ENCODE measurements at places on chromosomes 7 and 10.

- no peak for DNase-seq
Measured at GRCh38 chr7:155161690-155162089, 91.6 kb downstream of the HTR5A start.

DNA sequence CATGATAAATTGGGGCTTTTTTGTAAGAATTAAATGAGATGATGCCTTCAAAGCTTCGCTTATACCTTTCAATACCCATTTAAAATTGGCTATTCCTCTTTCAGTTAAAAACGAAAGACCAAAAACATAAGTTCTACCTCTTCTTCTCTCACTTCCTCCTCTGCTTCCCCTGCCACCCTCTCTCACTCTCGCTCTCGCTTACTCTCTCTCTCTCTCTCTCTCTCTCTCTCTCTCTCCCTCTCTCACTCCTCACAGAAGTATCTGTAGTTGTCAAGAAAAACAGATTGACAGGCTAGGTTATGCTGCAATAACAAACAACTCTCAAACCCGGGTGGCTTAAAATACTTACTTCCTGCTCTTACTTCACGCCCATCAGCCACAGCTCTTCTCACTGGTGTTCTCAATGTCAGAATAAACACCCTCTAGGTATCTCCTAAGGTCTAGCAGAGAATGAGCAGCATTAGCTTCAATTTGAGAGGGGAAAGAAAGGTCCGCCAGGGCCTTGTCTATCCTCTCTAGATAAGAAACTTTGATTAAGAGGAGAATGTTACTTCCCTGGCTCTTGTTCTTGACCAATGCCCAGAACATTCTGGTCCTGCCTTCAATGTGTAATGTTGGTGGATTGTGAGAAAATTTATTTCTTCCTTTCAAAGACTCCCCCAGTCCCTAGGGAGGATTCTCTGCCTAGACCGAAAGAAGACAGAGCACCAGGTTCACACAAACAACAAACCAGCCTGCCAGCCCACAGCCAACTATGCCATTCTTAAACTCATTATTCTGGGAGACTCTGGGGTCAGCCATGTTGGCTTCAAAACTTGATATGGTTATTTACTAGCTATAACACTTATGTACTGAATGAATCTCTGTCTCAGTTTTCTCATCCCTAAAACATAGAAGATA is 1028.7 kb downstream of the XPNPEP1 start:
- DNase-seq = no peak

DNA sequence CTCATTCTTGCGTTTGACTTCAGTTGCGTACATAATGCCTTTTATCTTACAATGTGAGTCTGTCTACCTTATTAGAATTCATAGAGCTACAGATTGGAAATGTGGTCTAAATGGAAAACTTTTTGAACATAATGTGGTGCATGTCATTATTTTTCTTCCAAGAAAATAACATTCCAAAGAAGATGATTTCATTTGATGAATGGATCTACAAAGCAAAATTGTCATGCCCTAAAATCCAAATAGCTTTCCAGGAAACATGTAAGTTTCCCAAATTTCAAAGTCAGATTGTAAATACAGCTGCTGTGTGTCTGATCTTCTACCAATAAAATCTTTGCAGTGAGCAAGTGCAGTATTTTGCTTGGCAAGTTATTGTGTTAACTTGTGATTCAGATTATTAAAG is 101.8 kb upstream of the FZD8 start:
- DNase-seq = no peak

GRCh38 chr10:78332012-78332411 is 298.3 kb downstream of the RPS24 start:
- DNase-seq = no peak

DNA sequence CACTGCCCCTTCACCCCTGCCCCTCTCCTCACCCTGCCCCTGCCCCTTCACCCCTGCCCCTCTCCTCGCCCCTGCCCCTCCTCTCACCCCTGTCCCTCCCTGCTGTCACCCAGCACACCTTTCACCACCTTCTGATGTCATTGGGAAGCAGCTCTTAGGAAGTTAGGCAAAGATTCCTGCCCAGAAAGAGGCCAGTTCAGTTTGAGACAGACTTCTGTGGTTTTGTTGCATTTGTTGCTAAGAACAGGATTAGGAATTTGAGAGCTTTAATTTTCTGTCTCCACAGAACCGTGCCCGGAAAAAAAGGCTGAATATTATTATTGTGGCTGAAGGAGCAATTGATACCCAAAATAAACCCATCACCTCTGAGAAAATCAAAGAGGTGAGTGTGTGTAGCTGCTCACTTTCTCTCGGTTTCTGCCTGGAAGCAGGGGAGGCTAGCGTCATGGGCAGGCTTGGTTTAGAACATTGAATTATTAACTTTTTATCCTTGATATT is 39.6 kb downstream of the PFKP start:
- peak; percentile 32 for DNase-seq

DNA sequence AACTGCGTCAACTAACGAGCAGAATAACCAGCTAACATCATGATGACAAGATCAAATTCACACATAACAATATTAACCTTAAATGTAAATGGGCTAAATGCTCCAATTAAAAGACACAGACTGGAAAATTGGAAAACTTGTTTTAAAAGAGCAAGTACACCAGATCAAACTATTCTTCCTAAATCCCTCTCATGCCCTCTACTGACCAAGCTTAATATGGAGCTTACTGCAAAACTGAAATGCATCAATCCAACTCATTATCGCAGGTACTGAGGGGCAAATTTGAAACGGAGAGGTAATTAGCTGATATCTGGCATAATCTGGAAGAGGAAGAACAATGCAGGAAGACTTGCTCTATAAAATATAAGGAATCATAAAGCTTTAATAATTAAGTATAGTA is 1223.8 kb downstream of the NXPH1 start:
- DNase-seq = no peak

- DNase-seq = no peak
Measured at GRCh38 chr10:128934492-128934891, 532.5 kb upstream of the MGMT start.

GRCh38 chr10:100976906-100977305 is 7.6 kb downstream of the SEMA4G start:
- DNase-seq = no peak

- DNase-seq = no peak
Measured at GRCh38 chr7:130943981-130944380, 210.0 kb upstream of the KLF14 start.

- DNase-seq = no peak
Measured at GRCh38 chr10:1193561-1193960, 137.4 kb downstream of the WDR37 start.

- no peak for DNase-seq
Measured at GRCh38 chr10:109591601-109592000, 331.7 kb downstream of the XPNPEP1 start.

- no peak for DNase-seq
Measured at GRCh38 chr10:88508796-88509195, 74.3 kb downstream of the RNLS start.
